Esophagus muscularis mucosa (tissue), 4 donors: ENCODE measurements at places on chromosomes 11 and 22. TPM values are rescaled to one million over a fixed set of nuclear protein-coding genes. Genes with fewer than 3 reads are reported as not detected.

SCN4B gene
- total RNA-seq, result 4.8 TPM

NLRP6 gene
- total RNA-seq, result not detected

DRAP1 gene
- 81.0 TPM for total RNA-seq

VPREB3 gene
- total RNA-seq, result not detected

SYT9 gene
- 0.33 TPM for total RNA-seq

TRMU gene
- total RNA-seq, result 23.6 TPM

P2RX6 gene
- 0.39 TPM for total RNA-seq

MS4A15 gene
- 0.40 TPM for total RNA-seq

TMA7B gene
- total RNA-seq, result not detected

CHRNA10 gene
- 0.83 TPM for total RNA-seq

APOL5 gene
- 0.29 TPM for total RNA-seq

HBG2 gene
- not detected for total RNA-seq

CARNS1 gene
- total RNA-seq, result 1.9 TPM

MYOD1 gene
- not detected for total RNA-seq

CCDC116 gene
- total RNA-seq, result 0.42 TPM

APOA4 gene
- not detected for total RNA-seq

RFPL2 gene
- total RNA-seq, result not detected

SNX32 gene
- total RNA-seq, result 0.40 TPM

BRSK2 gene
- 2.7 TPM for total RNA-seq

JHY gene
- total RNA-seq, result 14.9 TPM

GGTLC2 gene
- not detected for total RNA-seq

PRG3 gene
- not detected for total RNA-seq

OR8H3 gene
- not detected for total RNA-seq

TCN2 gene
- 38.8 TPM for total RNA-seq

TYR gene
- total RNA-seq, result not detected

TRAF6 gene
- total RNA-seq, result 12.0 TPM

OR52E8 gene
- not detected for total RNA-seq

NPTXR gene
- total RNA-seq, result 15.0 TPM

DRICH1 gene
- total RNA-seq, result not detected
